A673 (cell line): ENCODE measurements at places on chromosomes 6 and 20.

GRCh38 chr6:89359561-89359960 lies 7.0 kb upstream of the UBE2J1 start:
- DNase-seq = no peak

GRCh38 chr20:46832555-46832954 lies 62.1 kb upstream of the EYA2 start:
- DNase-seq = no peak

DNA sequence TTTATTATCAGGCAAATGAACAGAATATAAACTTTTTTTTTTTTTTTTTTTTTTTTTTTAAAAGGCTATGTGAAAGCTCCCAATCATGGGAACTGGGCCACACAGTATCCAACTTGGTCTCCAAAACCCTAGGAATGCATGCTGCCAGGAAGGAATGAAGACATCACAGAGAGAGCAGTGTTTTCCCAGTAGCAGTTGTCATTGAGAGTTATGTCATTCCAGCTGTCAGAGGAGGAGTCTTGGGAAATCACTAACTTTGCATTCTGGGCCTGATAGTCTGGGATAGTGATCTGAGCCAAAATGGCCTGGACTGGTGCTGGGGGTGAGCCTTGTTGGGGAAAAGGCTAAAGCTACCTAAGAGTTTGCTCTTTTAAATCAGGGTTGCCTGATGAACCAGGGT lies 231.3 kb upstream of the MAP3K7 start:
- DNase-seq = no peak

- no peak for DNase-seq
Measured at GRCh38 chr6:515267-515666, 123.7 kb downstream of the IRF4 start.

DNA sequence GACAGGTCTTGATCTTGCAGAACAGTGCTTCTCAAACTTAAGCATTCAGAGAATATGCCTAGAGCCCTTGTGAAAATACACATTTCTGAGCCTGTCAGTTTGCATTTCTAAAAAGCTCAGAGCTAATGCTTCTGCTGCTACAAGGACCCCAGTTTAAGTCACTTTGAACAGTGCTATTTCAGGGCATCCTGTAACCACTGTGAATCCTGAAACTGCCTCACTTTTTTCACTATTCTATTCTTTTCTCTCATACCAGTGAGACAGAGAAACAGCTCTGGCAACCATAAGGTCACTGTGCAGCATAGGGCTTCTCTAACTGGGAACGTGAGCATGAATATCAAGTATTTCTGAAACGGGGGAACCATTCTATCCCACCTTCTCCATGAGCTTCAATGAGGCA lies 51.2 kb downstream of the LGSN start:
- DNase-seq = no peak

DNA sequence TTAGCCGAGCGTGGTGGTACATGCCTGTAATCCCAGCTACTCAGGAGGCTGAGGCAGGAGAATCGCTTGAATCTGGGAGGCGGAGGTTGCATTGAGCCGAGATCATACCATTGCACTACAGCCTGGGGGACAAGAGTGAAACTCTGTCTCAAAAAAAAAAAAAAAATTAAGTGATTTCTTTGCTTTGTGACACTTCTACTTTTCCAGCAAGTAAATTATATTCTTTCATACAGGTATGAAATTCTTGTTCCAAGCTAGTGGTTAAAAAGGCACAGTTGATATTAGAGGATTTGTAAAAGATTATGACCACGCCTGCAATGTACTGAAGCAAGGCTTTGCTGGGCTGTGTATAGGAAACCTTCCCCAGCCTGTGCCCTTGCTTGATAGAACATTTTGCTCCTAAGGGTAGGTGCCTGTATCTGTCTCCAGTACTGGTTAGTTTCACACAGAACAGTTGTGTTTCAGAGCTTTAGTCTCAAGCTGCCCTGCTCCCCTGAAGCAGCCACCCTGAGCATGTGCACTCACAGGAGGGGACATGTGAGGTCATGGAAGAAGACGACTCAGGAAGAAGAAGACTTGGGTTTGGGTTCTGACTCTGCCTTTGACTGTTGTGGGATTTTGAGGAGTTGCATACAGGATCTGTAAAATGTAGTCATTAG lies 10.2 kb downstream of the PTPN1 start:
- no peak for DNase-seq

GRCh38 chr6:165443462-165443861 lies 134.1 kb upstream of the C6orf118 start:
- no peak for DNase-seq

- DNase-seq = no peak
Measured at GRCh38 chr20:45230631-45231030, 9.5 kb downstream of the SEMG2 start.

DNA sequence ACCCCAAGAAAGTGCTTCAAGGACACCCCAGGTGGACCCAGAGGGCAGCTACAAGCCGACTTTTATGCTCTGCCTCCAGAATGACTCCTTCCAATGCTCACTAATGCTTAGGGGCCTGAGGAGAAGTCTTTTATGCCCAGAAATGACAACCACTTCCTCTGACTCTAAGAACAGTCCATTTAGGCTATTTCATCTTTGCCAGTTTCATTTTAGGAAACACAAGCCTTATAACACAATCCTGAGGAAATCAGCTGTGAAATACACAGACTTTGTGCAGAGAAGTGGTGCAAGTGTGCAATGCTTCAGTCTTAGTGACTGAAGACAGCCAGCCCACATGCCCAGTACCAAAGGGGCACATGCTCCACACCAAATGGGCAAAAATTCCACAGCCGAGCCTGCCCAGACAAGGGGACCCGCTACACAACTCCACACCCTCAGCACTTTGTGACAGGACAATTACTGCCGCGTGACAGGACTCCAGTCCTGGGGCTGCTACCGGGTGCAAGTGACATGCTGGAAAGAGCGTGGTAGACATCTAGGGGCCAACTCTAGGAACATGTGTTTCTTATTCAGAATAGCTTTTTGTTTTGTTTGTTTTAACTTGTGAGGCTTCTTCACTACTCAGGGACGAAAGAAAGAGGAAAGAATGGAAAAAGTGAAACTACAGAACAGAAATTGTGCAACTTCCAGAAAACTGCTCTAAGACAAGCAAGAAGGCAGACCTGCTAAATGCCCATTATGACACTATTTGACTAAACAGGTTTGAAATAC lies 28.2 kb upstream of the PLAGL1 start:
- peak; percentile 3 for DNase-seq

GRCh38 chr6:82397962-82398692 lies 34.5 kb downstream of the TPBG start:
- no peak for DNase-seq

GRCh38 chr6:36117658-36118549 lies 12.4 kb upstream of the MAPK13 start:
- DNase-seq = no peak

DNA sequence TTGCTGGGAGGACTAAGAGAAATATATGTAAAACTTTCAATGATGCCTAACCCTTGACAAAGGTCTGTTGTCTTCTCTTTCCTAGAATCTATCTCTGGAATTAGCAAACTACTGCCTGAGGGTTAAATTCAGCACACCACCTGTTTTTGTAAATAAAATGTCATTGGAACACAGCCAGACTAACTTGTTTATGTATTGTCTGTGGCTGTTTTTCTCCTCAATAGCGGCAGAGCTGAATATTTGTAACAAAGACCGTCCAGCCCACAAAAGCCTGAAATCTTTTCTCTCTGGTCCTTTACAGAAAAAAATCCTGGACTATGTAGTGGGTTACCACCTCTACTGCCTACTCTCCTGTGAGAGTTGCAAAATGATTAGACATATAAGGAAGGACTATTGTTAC lies 33.3 kb upstream of the SYNDIG1 start:
- no peak for DNase-seq

- DNase-seq = no peak
Measured at GRCh38 chr6:52108128-52108527, 20.7 kb upstream of the PKHD1 start.

GRCh38 chr6:7185561-7185960 lies 77.8 kb downstream of the RREB1 start:
- no peak for DNase-seq

GRCh38 chr6:140537834-140538705 lies 1163.6 kb upstream of the CITED2 start:
- DNase-seq = peak; percentile 64

DNA sequence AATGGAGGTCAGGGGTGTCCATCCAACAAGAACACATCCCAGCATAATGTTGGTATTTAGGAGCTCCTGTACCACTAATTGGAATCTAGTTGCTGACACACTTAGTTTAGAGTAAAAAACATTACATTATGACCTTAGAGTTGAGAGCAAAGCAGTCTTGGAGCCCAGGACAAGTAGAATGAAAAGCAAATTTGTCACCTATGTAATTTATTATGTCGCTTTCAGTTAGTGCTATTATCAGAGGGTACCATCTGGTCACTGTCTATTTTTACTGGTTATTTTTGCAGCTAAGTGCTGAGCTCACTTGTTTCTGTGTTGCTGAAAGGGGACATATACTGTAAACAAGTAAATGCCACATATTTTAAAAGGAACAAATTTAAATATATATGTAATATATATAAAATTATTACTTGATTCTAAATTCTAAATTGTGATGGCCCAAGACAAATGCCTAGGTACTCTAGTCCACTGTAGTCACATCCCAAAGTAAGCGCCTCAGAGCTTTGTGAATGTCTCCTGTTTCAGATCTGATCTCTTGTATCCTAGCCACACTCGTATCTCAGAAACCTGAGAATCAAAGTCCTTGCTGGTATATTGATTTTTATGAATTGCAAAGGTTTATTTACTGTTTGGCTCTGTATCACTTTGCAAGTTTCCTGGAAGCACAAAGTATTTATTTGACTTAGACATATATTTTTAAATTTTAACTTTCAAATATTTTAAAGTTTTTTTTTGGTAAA lies 148.6 kb upstream of the MAN1A1 start:
- no peak for DNase-seq

DNA sequence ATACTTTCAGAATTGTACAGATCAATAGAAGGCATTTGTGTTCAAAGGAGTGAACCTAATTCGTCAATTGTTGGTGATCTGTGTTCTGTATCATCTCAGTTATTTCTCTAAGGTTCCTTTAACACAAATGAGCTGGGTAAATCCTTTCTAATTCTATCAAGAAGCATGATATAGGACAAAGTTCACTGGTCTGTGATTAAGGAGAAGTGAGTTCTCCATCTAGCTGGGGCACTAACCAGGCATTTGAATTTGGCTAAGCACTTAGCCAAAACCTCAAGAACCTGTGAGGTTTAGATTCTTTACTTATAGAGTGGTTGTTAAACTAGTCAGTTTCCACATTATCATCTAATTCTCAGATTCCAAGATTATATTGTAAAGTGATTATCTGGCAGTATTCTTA lies 50.3 kb downstream of the DOP1A start:
- DNase-seq = no peak

DNA sequence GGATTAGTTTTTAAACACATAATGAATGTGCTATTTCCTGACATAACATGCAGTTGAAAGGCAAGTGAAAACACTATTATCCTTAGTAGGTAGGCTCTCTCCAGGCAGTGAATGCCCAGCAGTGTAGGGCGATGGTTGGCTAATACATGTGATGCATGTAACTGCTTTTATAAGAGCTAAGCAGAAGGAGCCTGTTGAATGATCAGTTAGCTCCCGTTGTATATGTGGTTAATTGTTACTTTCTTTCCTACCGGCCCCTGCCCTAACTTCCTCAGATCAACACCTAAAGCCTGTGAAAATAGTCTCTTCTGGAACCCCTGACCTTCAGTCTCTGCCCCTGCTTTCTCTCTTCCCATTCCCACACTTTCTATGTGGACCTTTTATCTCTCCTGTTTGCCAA lies 10.5 kb downstream of the SOX4 start:
- DNase-seq = no peak

- DNase-seq = peak; percentile 71
Measured at GRCh38 chr6:150129616-150130505, 13.0 kb upstream of the PPP1R14C start.

DNA sequence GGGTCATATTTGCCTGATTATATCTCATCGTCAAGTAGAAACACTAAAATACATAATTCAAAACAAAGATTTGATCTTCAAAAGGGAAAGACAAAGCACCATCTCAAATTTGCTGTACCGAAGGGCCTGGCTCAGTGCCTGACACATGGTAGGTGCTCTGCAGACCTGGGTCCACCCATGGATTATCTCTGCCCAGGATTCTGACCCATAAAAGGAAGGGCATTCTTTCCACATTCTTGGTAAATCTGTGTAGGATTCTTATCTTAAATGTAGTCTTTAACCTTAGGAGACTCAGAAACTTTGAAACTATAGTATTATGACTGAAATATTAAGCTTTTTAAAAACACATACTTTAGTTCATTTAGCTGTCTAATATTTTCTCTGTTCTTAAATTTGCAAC lies 274.1 kb upstream of the FLRT3 start:
- no peak for DNase-seq

DNA sequence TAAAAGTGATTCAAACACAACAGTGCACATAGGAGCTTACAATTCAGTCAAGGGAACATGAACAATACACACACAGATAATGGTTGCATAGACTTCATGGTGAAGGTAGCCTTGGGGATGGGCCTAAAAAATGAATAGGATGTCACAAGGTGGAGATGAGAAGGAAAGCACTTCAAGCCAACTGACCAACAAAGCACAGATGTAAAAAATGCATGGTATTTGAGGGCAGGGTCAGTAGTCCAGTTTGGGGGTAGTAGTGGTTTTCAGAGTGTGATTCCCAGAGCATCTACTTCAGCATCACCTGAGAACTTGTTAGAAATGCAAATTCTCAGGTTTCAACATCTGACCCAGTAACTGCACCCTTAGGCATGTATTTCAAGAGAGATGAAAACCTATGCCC lies 88.9 kb downstream of the PERP start:
- no peak for DNase-seq

- no peak for DNase-seq
Measured at GRCh38 chr6:26309731-26310142, 55.3 kb upstream of the BTN3A2 start.

- DNase-seq = no peak
Measured at GRCh38 chr6:162560891-162561290, 166.7 kb downstream of the PRKN start.
